ENCODE measurements at places on chromosomes 5 and 9.

- no peak for DNase-seq
Measured at GRCh38 chr9:35748242-35748857, 678 bp downstream of the GBA2 start.

DNA sequence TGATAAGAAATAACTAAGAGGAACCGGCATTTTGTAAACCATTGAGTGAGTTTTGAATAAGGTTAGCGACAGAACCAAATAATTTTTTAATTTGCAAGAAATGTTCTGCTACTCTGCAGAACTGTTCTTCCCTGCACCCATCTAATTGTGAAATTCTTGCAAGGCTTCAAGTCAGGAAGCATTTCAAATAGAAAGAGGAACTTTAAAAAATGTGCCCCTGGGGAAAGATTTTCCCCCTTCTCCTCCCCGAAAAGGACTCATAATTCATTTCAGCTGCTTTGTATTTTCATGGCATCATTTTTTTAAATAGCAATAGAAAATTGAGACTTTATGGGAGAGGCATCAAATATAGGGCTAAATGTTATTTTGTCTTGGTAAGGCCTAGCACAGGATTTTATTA lies 180.9 kb upstream of the ANKRD55 start:
- DNase-seq = peak; percentile 85

DNA sequence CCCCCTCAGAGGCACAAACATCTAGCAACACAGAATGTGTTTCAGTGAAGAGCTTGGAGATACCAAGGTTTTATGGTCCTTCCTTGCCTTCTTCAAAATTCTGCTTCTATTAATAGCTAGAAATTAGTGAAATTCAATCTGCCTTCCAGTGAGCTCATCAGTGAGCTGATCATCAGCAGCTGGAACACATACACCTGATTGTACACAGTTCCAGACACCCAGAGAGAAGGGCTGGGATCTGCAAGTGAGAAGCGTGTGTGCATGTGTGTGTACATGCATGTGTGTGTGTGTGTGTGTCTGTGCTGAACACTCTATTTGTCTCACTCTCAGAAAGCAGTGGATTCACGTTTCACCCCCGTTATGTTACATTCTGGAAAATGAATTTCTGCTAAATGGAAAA lies 28.5 kb downstream of the CFAP90 start:
- DNase-seq = no peak

DNA sequence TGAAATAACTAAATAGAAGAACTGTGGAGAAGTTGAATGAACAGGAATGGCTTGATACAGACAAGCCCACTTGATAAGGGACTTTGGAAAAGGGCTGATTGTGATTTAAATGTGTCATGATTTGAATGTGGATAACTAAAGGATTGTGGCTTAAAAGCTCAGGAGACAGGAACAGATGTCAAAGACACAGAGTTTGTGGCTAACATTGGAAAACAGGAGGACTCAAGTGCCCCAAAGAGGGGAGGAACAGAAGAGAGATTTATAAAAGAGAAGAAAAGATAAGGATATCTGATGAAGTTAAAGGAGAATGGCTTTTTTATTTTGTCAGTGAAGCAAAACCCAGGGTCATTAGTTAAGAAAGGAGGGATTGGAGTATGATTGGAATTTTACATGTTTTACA lies 124.2 kb upstream of the TRPM3 start:
- DNase-seq = no peak

DNA sequence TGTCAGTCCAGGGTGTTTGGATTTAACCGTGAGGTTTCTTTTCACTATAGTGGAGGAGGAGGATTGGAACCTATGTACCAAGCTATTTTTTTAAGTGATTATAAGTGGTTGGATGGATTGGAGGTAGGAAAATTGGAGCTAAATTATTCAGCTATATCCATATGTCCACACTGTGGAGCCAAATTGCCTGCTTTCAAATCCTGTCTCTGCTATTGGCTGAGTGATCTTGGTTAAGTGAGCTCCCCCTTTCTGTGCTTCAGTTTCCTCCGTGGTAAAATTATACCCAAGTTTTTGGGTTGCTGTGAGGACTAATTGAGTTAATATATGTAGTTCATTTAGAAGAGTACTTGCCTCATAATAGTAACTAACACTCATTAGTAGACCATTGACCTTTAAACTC lies 2.5 kb downstream of the CENPP start:
- peak; percentile 55 for DNase-seq

DNA sequence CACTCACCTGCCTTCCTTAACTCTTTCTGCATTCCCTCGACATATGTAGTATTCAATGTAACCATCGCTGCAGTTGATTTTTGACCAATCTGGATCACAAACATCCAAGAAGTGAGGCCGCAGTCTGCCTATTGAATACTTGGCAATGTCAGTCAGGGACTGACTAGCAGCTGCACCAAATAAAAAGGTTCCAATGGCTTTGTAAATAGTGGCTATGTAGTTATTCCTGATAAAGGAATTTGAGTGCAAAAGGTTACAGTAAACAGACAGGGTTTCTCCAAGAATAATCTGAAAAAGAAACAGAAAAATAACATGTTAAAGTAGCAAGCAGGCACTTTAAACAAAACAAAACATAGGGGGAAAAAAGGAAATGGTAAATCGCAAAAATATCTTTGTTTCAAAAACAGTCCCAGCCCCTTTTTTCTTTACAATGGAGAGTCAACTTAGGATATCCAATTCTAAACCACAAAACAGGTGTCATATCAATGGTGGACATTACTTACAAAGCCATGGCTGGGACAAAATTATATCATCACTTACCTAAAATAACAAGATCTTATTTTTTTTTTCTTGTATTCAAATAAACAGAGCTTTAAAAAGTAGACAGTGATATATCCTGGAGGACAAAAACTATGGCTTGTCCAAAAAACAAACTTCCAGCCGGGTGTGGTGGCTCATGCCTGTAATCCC lies 66.8 kb downstream of the PLPP1 start:
- DNase-seq = no peak

- no peak for DNase-seq
Measured at GRCh38 chr9:135039916-135040645, 47.4 kb upstream of the OLFM1 start.

GRCh38 chr5:28809811-28810750 lies 1771.7 kb upstream of the CDH9 start:
- no peak for DNase-seq

DNA sequence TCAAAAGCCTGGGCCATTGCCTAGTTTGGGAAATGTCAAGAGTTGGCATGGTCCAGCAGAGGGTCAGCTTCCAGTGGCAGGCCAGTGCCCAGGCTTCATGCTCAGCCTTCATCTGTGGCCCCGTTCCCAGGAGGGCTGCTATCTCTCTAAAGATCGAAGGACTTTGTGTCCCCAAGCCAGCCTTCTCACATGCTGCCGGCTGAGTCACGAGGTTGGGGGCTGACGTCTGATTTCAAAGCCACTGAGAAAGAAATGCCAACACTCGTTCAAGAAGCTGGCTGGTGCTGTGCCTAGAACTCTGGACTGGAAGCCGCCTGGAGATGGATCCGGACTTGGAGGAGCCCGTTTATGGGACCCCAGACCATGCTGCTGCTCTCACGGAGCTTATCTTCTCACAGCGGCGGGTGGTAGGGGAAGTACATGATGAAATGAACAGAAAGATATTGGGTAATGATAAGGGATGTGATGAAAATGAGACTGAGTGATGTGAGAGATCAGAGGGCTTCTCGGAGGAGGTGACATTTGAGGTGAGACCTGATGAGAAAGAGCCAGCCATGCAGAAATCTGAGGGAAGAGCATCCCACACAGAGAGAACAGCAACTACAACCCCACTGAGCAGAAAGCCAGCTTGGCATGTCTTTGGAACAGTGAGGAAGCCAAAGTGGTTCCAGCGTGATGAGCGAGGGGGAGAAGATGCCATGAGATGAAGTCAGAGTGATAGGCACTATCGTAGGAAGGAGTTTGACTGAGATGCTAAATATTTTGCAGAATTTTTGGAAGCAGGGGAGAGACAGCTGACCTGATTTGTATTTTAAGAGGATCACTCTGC lies 54.9 kb upstream of the BOD1 start:
- no peak for DNase-seq

DNA sequence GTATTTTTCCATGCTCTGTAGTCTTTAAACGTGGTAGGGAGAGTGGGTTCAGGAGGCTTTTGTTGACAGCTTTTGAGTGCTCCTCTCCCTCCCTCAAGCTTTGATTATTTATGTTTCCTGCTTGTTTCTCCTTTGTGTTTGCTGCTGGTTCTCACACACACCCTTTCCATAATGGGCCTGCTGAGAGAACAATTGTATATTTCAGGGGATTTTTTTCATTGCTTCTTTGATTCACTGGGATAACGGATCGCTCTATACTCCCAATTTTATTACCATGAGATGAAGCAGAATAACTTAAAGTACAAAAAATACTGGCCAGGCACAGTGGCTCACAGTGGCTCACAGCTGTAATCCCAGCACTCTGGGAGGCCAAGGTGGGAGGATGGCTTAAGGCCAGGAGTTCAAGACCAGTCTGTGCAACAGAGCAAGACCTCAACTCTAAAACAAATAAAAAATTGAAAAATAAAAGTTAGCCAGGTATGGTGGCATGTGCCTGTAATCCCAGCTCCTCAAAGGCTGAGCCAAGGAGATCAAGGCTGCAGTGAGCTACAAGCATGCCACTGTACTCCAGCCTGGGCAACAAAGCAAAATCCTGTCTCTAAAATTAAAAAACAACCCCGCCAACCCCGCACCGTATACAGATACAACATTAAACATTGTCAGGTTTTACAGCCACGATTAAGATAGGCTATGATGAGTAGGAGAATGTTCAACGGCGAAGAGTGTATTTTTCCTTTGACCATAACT lies 66.9 kb downstream of the USP20 start:
- no peak for DNase-seq

- DNase-seq = peak; percentile 75
Measured at GRCh38 chr5:54844905-54845566, 140.4 kb downstream of the ESM1 start.

DNA sequence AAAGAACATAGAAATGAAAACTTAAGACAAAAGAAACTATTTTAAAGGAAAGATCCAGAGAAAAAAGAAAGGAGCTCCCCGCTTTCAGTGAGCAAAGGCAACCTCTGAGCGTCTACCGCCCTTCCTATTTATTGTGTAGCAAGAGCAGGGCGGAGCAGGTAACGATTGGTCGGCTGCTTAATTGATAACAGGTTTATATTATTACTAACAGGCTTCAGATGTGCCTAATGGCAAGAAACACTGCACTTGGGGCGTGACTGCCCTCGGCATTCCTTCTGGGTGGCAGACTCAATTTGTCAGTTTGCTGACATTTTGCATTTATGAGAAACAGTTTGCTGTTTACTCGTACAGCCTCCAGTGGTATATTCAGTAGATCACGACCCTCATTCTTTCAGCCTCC lies 482.7 kb upstream of the C9orf72 start:
- no peak for DNase-seq
